ENCODE measurements at places on chromosomes 2 and 18.

GRCh38 chr2:135030826-135031225, 16.4 kb downstream of the MAP3K19 start:
- no peak for DNase-seq

GRCh38 chr2:180376066-180376465, 369.0 kb upstream of the CWC22 start:
- DNase-seq: no peak

GRCh38 chr2:81576713-81577112, 1272.2 kb upstream of the LRRTM1 start:
- no peak for DNase-seq

DNA sequence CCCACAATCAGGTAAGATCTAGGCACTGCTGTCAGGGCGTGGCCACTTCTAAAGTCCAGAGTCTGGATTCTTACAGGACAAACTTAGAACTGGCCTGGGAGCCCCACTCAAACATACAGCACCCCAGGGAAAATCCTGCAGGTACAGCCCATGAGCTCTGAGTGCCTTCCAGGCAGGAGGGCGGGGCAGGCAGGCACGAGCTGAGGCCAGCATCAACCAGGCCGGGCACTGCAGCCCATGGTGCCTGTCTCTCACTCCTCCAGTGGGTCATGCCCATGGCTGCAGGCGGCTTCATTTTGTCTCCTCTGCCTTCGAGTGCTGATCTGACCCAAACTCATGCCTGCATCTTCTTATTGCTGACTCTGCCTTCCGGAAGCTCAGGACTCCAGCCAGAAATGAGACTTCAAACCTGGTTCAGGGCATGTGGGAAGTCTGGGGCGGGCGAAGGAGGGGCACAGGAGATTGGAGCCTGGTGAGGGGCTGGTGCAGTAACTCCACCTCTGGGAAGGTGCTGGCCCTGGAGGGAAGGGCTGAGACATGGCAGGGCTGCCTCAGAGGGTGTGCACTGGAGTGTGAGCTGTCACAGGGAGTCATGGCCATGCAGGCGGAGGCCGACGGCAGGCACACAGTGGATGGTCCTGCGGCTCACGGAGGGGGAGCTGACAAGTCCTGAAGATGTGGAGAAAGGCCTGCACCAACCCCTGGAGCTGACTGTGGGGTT, 40.5 kb downstream of the HS6ST1 start:
- DNase-seq: no peak

DNA sequence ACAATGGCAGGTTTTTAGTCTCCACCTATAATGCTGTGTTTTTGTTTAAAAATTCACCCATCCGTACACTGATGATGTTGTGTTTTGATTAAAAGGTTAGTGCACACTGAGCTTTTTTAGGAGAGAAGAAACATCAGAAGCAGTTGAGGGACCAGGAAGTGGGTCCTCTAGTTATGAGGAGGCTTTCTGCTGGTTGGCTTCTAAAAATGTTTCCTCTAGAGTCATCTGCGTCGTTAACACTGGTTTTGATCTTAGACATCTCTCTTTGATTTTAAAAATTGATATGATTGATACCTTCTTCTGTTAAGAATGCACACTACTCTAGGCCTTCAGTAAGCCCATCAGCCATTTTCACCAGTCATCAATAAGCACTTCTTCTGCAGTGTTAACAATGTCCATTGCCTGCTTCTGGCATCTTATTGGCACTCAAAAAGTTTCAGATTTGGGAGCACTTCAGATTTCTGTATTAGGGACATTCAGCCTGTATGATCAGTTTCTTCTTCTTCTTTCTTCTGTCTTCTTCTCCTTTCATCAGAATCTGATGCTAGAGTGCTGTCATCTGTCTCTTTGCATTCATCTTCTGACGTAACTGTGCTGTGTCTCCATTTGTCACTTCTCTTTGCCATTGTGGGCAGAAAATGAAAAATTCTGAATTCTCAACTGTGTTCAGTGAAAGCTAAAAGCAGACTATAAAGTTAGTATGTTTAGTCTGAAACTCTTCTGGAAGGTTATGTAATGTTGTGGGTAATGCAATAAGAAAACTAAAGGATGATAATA, 56.3 kb downstream of the PHLPP1 start:
- no peak for DNase-seq

GRCh38 chr18:36811430-36811829, 17.4 kb downstream of the TPGS2 start:
- DNase-seq: no peak

- DNase-seq: no peak
Observed at GRCh38 chr18:66867653-66868052, 263.8 kb upstream of the CDH19 start.

GRCh38 chr2:203301667-203302066, 26.5 kb upstream of the ABI2 start:
- DNase-seq: no peak

DNA sequence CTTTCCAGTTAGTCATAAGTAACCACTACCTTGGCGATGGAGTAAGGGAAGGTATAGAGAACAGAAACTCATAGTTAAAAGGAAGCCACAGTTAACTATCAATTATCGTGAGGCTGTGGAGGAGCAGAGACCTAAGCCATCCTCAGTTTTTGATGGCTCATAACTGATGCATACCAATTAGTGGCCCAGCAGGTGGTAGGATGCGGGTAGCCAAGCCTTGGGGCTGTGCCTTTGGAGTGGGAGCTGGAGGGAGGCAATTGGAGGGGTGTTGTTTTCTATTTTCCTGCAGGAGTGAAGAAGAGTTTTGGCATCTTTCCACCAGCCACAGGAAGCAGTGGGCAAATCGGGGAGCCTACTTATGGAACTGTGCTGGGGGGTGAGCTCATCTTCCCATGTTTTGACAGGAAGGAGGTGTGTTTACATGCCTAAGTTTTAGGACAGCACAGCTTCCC, 194.8 kb downstream of the TPGS2 start:
- DNase-seq: no peak

- DNase-seq: no peak
Observed at GRCh38 chr2:181812106-181812743, 79.3 kb upstream of the ITPRID2 start.

DNA sequence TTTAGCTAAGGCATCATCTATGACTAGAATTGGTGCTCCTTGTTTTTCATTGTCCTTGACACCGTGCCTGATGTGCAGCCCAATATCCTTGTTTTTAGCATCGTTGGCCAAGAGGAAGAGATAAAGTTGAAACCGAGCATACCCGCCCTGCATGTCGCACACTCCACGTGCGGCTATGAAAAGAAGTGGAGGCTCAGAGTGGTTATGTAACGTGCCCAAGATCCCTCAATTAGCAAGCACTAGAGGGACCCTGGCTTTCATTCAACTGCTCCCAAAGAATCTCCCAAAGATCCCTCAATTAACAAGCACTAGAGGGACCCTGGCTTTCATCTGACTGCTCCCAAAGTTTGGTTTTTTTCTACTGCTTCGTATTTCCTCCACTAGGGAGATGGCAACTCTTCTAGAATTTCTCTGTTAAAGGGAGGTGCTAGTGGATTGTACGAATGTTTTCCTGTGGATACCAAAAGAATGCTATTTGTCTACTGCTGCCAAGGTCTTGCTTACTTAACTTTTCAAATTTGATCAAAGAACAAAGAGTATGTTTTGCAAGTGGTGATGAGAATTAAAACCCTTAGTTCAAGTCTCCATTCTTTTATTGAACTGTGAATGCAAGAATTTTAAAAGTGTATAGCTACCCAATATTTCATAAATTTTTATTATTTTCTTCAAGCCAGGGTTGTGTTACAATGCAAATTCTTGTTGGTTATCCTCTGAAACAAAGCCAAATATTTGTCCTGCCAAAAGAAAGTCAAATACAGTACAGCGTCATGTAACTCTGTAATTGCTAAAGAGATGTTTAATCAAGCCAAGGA, 92.1 kb downstream of the AOX1 start:
- no peak for DNase-seq

- DNase-seq: no peak
Observed at GRCh38 chr2:128090575-128090944, 440 bp upstream of the UGGT1 start.

Data from activated CD4-positive, alpha-beta T cell treated with anti-CD3 and anti-CD28 coated beads, Interleukin-2, amount 50 U/mL, for 1 hour (primary cell).